HS-27A (cell line): ENCODE measurements at places on chromosomes 1 and 21.

- DNase-seq: no peak
These were observed 87.1 kb downstream of the TRIM11 start for GRCh38 chr1:228319352-228320088.

DNA sequence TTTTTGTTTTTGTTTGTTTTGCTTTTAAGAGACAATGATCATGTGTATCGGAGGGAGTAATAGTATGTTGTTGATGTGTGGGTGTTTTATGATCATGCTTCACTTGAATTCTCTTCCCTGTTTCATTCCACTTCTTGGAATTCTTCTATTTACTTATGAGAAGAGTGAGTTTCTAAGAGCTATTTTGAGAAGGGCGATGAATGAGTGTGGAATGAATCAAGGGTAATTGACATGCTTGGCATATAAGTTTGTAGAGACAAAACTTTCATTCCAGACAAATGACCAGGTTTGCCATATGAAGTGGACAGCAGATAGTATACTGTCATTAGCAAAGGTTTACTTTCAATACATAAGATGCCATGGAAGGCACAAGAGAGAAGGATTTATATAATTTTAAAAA is 42.3 kb upstream of the PDC start:
- no peak for DNase-seq

DNA sequence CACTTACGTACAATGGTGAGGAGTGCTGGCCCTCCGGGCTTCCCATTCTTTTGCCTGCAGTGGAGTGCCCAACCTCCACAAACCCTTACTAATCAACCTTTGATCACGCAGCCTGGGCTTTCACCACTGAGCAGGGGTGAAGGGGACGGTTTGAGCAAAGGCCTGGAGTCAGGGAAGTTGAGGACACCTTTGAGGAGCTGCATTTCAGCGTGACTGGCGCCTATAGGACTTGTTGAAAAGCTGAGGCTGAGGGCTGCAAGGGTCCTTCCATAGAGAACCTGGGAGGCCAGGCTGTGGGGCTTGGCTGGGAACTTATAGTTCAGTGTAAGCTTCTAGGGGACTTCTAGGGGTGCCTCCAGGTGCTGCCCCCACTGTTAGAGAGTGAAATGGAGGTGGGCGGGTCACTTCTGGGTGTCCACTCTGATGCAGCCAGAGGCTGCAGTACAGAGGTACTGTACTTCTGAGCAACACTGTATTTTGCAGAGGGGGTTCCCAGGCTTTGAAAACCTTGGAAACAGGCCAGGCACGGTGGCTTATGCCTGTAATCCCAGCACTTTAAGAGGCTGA is 9.8 kb downstream of the SYTL1 start:
- no peak for DNase-seq

- no peak for DNase-seq
These were observed 19.4 kb downstream of the ENO1 start for GRCh38 chr1:8858888-8859706.
